Activated CD8-positive, alpha-beta memory T cell treated with anti-CD3 and anti-CD28 coated beads, Interleukin-2, amount 10 ng/mL, durations not matched to agents 7 days and 5 days (primary cell): ENCODE measurements at places on chromosomes 2 and 18. TPM values are rescaled to one million over a fixed set of nuclear protein-coding genes. Genes with fewer than 3 reads are reported as not detected.

- H3K27me3 ChIP-seq, result peaks cover 2% of the 10 kb centered on the region
- peaks cover 39% of the 10 kb centered on the region for H3K4me1 ChIP-seq
- no peak overlapping the region for H3K4me3 ChIP-seq
- peak; percentile 96 for DNase-seq
- H3K27ac ChIP-seq, result no peak overlapping the region
- H3K36me3 ChIP-seq, result peaks cover 48% of the 10 kb centered on the region
Observed at GRCh38 chr18:69935319-69936190, 12.1 kb downstream of the CD226 start.

- H3K27ac ChIP-seq, result no peak overlapping the region
- H3K4me1 ChIP-seq, result no peaks in the 10 kb centered on the region
- H3K36me3 ChIP-seq, result no peaks in the 10 kb centered on the region
- no peak for DNase-seq
- H3K4me3 ChIP-seq, result no peak overlapping the region
Observed at GRCh38 chr2:6072768-6073167, 380.6 kb downstream of the SOX11 start.

Gene SCYGR4
- total RNA-seq, result not detected

Gene ADCY3
- total RNA-seq, result 85.0 TPM

Gene DLX1
- total RNA-seq, result not detected

DNA sequence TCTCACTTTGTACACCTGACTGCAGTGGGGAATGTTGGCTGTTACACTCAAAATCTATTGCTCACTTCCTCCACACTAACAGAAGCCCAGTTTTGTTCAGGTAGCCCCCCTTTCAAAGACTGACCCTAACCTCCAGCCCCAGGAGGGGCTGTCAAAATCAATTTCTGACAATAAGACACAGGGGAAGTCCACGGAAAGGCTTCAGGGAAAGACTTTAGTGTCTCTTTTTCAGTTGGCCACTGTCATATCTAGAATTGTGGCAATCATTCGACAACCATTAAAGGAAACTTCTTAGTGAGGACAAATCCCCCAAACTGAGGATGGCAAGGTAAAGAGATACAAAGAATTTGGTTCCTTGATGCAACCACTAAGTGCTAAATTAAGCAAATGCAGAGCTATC, 59.0 kb downstream of the BARD1 start:
- peaks cover 68% of the 10 kb centered on the region for H3K36me3 ChIP-seq
- no peak for DNase-seq
- no peak overlapping the region for H3K4me3 ChIP-seq
- H3K27me3 ChIP-seq, result no peaks in the 10 kb centered on the region
- H3K27ac ChIP-seq, result no peak overlapping the region
- peaks cover 18% of the 10 kb centered on the region for H3K4me1 ChIP-seq

DNA sequence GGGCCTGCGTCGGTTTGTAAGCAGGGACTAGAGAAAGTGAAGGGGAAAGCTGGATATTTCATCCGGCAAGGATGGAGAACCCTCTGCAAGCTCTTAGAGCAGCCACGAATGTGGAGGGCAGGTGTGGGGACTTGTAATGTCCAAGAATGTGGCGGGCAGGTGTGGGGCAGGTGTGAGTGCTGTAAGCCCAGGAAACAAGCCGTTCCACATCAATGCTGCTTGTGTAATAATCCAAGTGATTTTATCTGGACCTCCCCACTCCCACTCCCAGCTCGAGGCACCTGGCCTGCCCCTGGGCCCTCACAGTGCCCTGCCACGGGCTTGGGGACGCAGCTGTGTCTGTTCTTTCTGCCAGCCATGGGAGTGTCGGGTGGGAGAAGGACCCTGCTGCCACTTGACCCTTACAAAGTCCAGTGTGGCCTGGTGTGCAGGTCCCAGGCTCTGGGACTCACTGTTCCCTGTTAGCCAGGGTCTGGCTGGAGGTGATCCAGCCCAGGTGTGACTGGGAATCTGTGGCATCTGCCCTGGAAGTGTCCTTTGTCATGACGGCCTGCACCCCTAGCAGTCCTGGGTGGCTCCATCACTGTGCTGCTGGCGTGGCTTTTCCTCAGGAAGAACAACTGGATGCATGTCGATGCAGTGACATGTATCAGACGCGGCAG, 42.8 kb downstream of the SOX11 start:
- H3K4me3 ChIP-seq, result no peak overlapping the region
- no peak overlapping the region for H3K27ac ChIP-seq

DNA sequence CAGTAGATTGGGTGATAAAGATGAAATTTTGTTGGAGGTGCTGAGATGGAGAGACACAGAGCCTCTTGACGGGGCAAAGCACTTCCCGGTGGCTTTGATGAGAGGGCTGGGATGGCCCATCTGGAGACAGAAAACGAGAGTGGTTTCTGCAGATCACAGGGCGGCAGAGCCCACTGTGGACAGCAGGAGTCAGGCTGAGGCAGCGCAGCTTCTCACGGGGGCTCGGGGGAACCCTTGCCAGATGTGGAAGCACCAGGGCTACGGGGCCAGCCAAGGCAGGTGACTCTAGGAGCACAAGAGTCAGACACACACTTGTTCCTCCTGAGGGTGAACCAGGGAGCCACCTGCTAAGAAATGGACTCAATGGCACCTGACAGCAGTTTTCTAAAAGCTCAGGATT, 78.5 kb downstream of the TPO start:
- no peak overlapping the region for H3K4me3 ChIP-seq
- DNase-seq, result no peak
- no peaks in the 10 kb centered on the region for H3K27me3 ChIP-seq

DNA sequence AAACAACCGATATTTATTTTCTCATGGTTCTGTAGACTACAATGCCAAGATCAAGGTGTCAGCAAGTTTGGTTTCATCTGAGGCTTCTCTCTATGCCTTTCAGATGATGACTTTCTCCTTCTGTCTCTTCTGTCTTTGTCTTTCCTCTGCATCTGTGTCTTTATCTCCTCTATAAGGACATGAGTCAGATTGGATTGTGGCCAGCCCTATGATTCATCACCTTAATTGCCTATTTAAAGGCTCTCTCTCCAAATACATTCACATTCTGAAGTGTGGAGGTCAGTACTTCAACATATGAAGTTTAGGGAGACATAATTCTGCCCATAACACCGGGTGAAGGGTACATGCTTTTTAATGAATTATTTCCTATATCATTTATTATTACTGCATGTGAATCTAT, 71.2 kb upstream of the CNTNAP5 start:
- no peak overlapping the region for H3K4me3 ChIP-seq
- H3K27me3 ChIP-seq, result no peaks in the 10 kb centered on the region
- H3K4me1 ChIP-seq, result no peaks in the 10 kb centered on the region
- H3K27ac ChIP-seq, result no peak overlapping the region
- no peak for DNase-seq

DNA sequence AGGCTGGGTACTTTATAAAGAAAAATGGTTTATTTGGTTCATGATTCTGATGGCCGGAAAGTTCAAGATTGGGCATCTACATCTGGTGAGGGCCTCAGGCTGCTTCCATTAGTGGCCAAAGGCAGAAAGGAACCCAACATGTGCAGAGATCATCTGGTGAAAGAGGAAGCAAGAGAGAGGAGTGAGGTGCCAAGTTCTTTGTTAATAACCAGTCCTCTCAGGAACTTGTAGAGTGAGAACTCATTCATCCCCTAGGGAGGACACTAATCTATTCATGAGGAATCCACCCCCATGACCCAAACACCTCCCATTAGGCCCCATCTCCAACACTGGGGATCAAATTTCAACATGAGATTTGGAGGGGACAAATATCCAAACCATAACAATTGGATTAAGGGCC, 17.8 kb upstream of the SERPINE2 start:
- H3K36me3 ChIP-seq, result no peaks in the 10 kb centered on the region
- H3K4me3 ChIP-seq, result no peak overlapping the region
- no peaks in the 10 kb centered on the region for H3K4me1 ChIP-seq
- no peak overlapping the region for H3K27ac ChIP-seq

DNA sequence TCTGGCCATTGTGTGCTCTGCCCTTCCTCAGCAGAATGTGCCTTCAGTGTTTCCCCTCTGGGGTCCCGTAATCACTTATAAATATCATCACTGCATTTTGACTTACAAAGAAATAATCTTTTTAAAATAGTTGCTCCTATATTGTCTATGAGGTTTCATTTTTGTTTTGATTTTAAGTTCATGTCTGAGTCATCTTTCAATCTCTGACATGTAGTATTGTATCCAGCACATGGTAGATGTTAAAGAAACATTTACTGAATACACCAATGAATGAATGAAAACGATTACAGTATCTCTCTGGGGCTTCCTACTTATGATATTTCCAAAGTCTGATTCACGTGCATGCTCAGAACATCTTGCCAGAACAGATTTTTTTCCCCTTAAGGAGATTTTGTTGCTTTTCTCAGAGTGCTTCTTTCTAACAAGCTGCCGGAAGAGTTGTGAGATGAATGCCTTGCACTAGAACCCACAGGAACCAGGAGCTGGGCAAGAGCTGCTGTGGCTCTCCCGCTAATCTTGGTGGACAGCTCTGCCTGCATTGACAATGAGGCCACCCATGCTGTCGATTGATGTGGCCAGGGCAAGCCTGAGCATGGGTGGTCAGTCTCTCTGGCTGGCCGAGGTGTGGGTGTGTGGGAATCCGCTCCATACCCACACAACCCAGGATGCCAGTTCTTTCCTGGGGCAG, 199.4 kb downstream of the CYRIA start:
- no peak overlapping the region for H3K27ac ChIP-seq
- no peaks in the 10 kb centered on the region for H3K27me3 ChIP-seq
- no peak for DNase-seq

- no peak for DNase-seq
- H3K4me3 ChIP-seq, result no peak overlapping the region
- H3K4me1 ChIP-seq, result peaks cover 18% of the 10 kb centered on the region
- H3K36me3 ChIP-seq, result no peaks in the 10 kb centered on the region
- H3K27ac ChIP-seq, result no peak overlapping the region
- peaks cover 46% of the 10 kb centered on the region for H3K27me3 ChIP-seq
Observed at GRCh38 chr2:162174746-162175145, 22.7 kb upstream of the GCG start.

DNA sequence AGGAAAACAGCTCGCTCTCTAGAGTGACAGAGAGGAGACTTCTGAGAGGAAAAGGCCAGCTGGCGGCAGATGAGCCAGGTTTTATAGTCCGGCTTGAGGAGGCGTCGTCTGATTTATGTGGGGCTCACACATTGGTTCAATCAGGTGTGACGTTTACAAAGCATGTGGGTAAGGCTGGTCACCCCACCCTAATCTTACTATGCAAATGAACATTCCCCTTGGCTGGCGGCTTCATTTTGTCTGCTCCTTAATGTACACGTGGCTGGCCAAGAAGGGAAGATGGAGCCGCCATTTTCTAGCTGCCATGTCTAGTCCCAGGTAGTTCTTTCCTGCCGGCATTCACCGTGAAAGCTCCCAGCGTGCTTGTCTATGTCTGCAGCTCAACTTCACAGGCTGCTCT, 299.1 kb upstream of the SPRED2 start:
- H3K4me3 ChIP-seq, result no peak overlapping the region
- DNase-seq, result no peak
- H3K4me1 ChIP-seq, result no peaks in the 10 kb centered on the region
- H3K27ac ChIP-seq, result no peak overlapping the region
- H3K27me3 ChIP-seq, result no peaks in the 10 kb centered on the region
- H3K36me3 ChIP-seq, result no peaks in the 10 kb centered on the region

Gene FAM124B
- total RNA-seq, result 0.23 TPM

- DNase-seq, result no peak
- H3K4me1 ChIP-seq, result no peaks in the 10 kb centered on the region
- peaks cover 4% of the 10 kb centered on the region for H3K36me3 ChIP-seq
- no peak overlapping the region for H3K27ac ChIP-seq
Observed at GRCh38 chr2:119782308-119783027, 22.7 kb downstream of the PTPN4 start.

Gene TBR1
- total RNA-seq, result 0.05 TPM

- no peaks in the 10 kb centered on the region for H3K36me3 ChIP-seq
- H3K4me3 ChIP-seq, result no peak overlapping the region
- no peaks in the 10 kb centered on the region for H3K27me3 ChIP-seq
- DNase-seq, result no peak
Observed at GRCh38 chr18:8293184-8293583, 316.1 kb upstream of the RAB12 start.

DNA sequence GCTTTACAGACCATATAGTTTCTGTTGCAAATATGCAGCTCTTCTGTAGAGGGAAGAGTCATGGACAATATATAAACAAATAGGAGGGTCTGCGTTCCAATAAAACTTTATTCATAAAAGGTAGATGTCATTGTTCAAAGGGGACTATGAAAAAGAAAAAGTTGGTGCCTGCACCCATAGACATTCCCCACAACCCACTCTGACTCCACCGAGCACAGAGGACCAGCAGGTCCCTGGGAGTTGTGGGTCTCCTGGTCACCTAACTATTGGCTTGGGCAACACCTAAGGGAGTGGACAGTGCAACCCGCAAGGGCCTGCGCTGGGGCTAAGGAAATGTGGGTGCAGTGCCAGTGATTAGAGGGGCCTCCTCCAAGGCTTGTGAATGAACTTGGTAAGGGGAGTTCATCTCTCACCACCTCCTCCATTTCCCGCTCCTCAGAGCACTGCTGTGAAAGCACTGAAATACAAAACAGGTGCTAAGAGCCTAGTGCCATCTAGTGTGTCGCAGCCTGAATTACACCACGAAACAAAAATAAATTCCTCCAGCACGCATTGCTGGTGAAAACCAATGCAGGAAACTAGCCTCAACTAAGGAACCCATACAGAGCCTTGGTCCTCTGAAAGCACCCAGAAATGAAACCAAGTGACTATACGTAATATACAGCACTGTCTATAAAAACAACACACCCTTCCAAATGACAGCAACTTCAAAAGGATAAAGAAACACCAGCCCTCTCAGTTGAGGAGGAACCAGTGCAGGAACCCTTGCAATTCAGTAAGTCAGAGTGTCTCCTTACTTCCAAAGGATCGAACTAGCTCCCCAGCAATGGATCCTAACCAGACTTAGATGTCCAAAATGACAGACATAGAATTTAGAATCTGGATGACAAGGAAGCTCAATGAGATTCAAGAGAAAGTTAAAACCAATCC, 166.6 kb downstream of the RNF144A start:
- peaks cover 4% of the 10 kb centered on the region for H3K4me1 ChIP-seq
- H3K27me3 ChIP-seq, result peaks cover 4% of the 10 kb centered on the region
- H3K4me3 ChIP-seq, result no peak overlapping the region
- H3K27ac ChIP-seq, result no peak overlapping the region
- DNase-seq, result peak; percentile 49

DNA sequence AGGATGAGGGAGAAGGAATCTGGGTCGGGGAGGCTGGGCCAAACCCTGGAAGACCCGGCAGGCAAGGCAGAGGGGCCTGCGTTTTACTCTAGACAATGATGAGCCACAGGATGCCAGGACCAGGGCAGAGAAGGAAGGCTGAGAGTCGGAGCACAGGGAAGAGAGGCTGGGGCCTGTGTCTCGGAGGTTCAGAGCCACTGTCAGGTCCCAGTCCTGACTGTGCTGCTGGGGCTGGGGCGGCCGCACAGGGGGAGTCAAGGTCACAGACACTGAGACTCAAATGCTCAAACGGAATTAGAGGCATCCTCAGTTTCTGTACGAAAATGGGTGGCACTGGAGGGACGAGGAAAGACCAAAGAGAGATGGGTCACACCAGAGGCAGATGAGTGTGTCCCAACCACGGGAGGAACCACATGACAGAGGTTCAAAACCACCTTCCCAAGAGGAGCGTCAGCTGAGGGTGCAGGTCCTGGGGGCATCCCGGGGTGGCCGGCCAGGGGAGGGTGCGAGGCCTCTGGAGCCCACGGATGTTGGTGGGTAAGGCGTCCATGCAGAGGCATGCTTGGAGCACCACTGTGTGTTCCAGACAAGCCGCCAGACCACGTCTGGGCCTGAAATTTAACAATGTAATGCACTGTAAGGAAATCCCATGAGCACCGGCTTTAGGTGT, 14.7 kb downstream of the HDAC4 start:
- no peak overlapping the region for H3K27ac ChIP-seq
- H3K36me3 ChIP-seq, result peaks cover 11% of the 10 kb centered on the region
- DNase-seq, result no peak
- no peaks in the 10 kb centered on the region for H3K27me3 ChIP-seq
